ENCODE measurements at places on chromosomes 5 and 9.
A peak's percentile ranks its signal among the peaks of the same experiment; 100 is the strongest.

- DNase-seq, result no peak
Observed at GRCh38 chr9:31355965-31356364, 1028.5 kb upstream of the ACO1 start.

GRCh38 chr5:38533286-38534155, 22.9 kb downstream of the LIFR start:
- peak; percentile 85 for DNase-seq

DNA sequence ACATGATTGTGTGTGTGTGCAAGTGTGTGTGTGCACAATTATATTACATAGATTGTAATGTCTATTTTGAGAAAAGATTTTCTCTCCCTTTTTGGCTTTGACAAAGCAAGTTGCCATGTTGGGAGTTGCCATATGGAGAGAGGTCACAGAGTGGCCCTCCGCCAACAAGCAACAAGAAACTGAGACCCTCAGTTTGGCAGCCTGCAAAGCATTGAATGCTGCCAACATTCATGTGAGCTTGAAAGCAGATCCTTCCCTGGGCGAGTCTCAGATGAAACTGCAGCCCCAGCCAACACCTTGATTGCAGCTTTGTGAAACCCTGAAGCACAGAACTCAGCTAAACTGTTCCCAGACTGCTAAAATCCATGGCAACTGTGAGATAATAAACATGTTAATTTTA, 498.0 kb downstream of the NR2F1-AS1 start:
- no peak for DNase-seq

DNA sequence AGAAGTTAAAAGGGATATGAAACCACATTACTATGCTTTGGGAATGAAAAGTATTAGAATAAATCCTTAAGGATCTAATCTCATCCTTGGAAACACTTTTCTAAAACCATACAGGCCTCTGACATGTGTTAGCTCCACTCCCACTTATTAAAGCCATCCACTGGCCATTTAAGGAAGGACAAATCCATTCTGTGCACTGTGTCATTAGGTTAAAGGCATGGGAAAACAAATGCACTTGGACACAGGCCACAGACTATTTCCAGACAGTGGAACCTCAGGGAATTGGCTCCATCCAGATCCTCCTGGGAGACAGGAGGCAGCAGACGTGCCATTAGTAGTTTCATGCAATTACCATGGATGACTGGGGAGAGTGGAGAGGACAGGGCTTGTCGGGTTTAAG, 454.9 kb downstream of the ENC1 start:
- DNase-seq, result no peak

GRCh38 chr5:73783828-73784227, 157.8 kb downstream of the ARHGEF28 start:
- DNase-seq, result no peak

- no peak for DNase-seq
Observed at GRCh38 chr5:129747572-129748407, at the start of gene MINAR2. TSS of gene MINAR2 (plus strand) at chr5:129748094. CDS start at chr5:129748191, 97 bp downstream.

DNA sequence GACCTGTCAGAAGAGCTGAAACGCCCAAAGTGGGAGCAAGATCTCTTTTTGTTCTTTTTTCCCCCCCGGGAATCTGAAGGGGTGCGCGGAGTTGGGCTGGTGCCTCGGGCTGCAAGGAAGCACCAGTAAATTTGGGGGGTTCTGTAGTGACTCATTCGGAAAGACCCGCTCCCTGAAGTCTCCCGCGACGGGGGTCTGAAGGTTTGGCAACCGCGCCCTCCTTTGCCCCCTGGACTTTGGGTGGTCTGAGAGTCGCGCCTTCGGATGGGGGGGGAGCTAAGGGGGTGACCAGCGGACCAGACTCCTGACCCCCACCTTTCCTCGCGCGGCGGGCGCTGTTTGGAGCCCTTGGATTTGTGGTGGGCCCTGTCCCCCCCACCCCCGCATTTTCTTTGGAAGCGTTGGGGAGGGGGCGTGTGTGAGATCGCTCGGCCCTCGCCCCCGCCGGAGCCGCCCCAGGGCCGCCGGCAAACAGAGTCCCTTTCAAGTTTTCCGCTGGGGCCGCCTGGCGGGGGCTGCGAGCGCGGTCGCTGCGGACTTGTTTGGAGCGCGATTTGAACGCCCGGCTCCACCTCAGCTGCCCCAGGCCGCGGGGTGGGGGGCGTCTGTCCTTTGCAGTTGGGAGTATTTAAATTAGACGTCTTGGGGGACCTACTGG, 2.0 kb downstream of the CXXC5 start:
- no peak for DNase-seq

- no peak for DNase-seq
Observed at GRCh38 chr5:52693280-52693679, 94.4 kb upstream of the ITGA1 start.

- no peak for DNase-seq
Observed at GRCh38 chr9:120261419-120261818, 318.5 kb downstream of the CDK5RAP2 start.

- DNase-seq, result no peak
Observed at GRCh38 chr5:67360047-67360446, 163.4 kb upstream of the CD180 start.

GRCh38 chr5:115514220-115514619, 30.4 kb downstream of the FEM1C start:
- no peak for DNase-seq

DNA sequence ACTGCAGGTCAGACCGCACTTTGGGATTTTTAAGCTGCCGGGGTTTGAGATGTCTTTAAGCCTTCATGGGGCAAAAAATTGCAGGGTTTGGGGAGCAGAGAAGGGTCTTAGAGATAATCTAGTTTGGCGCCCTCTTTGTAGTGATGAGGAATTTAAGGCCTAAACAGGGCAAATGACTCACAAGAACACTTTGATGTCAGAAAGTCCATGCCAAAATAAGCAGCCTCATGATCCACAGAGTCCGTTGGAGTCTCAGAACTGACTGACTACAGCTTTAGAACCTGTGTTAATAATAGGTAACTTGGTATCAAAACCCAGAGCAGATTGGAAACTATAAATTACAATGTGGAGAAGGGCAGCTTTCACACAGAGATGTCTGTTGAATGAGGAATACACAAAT, 35.9 kb upstream of the PTGS1 start:
- no peak for DNase-seq

Measured in NCI-H510A treated with DMSO at 0.1 percent for 48 hours (cell line).